Right lobe of liver (tissue), 6 donors: ENCODE measurements at places on chromosomes 7 and 10.
A peak's percentile ranks its signal among the peaks of the same experiment; 100 is the strongest.

GRCh38 chr10:59623133-59624121 is 86.2 kb downstream of the SLC16A9 start:
- no peak for DNase-seq

GRCh38 chr7:99822731-99823718 is 4.8 kb upstream of the CYP3A43 start:
- peak; percentile 73 for DNase-seq

DNA sequence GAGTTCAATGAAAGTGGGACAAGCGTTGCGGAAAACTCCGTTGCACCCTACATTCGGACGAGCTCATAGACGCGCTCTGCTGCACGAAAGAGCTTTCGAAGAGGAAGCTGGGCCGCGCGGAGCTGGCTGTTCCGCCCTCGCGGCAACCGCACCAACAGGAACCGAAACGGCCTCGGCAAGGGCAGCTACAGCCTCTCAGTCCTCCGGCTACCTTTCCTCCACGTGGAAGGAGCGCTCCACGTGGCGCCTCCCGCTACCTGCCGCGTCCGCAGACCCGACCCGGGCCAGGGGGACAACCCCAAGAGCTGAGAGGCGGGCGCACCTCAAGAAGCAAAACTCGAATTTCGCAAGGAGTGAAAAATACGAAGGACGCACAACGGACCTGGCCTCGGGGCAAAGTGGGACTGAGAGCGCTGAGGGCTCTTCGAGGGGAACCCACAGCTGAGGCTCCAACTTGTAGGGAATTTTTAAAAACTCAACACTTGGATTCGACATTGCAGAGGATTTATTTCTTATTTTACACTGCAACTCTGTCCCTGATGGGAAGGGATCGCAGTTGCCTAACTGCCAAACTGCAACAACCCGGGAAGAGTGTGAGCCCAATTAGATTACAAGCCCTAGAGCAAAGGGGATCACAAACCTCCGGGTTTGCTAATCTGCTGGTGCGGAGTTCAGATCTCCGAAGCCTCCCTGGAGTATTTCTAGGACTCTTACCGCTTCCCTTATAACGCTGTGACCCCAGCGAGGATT is 1.4 kb downstream of the HPSE2 start:
- peak; percentile 75 for DNase-seq

DNA sequence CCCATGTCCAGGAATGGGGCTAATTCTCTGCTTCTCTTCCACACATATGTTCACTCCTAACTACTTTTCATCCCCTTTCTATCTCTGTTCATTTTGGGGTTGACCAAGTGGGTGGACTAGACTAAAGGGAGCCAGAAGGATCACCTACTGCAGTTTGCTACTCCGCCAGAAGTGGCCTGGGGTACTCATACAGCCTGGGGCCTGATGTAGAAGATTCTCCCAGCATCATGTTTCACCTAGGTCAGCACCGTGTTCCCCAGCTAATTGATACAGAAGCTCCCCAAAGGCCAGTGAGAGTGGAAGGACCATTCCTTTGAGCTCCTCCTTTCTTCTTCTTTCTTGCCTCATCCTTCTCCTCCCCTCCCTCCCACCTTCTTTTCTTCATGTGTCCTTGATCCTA is 19.6 kb upstream of the IFRD1 start:
- DNase-seq, result no peak

DNA sequence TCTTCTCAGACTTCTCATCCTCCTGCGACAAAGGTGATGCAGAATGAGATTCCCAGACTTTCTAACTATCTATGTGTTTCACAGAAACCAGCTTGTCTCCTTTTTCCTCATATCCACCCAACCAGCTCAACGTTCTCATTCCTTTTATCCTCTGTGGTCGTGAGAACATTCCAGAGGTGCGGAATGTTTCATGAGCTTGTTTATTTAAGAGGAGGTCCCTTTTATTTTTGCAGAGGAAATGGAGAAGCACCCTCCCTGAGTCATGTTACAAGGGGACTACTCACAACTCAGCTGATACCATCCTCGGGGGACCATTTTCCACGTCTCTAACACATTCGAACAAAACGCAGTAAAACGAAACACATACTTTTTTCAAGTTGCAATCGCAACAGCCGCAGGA is 93.2 kb downstream of the ZRANB1 start:
- DNase-seq, result no peak

DNA sequence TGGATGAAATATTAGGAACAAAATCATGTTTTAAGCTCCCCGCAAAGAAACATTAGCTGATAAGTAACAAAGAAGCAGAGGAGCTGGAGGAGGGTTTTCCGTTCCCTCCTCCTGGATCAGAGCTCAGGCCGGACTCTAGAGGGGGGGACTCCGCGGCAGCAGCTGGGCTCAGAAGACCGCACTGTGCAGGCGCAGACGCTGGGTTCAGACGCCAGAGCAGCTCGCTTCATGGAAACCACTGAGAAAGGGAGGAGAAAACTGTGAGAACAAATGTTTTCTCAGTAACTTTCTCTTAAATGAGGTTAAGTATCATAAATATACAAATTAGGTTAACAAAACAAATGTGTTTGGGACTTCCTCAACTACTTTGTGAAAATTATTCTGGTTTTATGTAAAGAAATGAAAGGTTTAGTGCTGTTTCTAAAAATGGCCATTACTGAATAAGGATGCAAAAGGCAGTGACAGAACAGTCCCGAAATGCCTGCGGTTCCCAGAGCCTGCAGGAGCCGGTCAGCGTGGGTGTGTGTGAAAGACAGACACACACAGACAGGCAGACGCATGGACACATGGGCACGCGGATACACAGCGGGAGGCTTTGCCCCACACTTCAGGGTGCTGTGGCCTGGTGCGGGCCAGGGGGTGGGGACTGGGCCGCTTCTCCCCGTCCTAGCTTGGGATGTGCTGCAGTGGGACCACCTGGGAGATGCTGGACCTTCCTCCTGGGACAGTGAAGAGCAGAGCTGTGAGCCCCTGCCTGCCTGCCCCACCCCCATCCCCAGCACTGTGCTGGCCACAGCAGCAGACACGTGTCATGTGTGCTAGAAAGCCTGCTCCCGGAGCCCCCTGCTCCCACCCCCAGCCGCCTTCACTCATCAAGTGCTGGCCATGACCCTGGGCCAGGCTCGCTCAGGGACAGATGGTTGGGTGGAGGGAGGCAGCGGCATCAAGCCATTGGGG is 20.3 kb upstream of the ADGRA1 start:
- DNase-seq, result no peak

- DNase-seq, result no peak
Observed at GRCh38 chr7:90955641-90956207, 308.5 kb upstream of the FZD1 start.

DNA sequence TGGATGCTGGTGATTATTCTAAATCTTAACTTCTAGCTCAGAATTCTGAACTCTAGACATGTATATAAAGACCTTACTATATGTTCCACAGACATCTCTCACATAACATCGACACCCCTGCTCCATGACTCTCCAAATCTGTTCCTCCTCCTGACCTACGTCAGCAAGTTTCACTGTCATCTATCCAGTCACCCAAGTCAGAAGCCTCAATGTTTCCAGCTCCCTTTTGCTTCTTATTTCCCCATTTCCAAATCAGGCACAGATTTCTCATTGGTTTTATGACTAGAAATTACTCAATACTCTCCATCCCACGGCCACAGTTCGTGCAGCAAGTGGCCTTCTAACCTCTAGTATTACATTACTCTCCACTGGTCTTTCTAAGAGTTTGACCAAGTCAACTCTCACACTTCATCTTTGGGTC is 28.5 kb downstream of the EPC1 start:
- DNase-seq, result no peak

DNA sequence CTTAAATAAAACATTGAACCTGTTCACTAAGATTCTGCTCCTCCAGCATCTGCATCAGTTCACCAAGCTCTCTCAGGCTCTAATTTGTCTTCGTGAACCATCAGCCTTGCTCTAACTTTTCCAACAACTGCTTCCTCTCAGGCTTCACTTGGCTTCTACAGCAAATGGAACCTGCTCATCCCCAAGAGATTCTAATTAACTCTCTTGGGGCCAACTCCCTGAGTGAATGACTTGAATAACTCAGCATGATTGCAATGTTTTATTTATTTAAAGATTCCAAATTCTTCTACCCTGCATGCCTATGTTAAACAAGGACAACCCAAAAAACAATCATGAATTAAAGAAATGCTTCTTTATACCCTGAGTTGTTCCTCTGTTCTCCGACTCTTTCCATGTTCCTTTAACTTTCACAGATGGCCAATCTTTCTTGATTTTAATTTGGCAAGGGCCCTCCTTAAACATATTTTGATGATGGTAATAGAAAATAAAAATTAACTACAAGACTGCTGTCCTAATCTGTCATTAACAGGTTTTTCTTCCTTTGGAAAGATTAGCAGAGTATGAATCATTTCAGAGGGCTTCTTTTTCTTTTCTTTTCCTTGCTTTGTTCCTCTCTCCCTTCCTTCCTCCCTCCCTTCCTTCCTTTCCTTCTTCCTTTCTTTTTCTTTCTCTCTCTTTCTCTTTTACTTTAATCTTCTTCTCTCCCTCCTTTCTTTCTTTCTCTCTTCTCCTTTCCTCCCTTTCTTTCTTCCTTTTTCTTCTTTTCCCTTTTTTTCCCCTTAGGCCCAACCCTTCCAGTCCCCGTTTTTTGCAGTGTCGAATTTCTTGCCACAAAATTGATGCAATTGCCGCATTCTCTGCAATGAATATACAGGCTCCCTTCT is 195.0 kb upstream of the RHOBTB1 start:
- DNase-seq, result no peak

DNA sequence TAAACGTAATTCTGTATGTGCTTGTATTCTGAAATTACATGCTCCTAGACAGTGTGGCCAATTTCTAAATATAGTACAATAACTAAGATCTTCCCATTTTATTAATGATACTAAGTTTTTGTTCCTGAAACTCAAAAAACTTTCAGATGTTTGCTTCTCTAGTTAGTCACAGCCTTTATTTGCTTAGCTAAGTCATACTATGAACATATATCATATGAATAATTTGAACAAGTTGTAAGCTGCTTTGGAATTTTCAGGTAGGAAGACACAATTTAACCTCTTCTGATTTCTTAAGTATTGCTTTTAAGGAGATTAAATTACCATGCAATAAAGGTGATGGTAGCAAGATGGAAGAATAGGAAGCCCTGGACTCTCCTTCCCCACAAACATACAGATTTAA is 148.7 kb downstream of the AMPH start:
- no peak for DNase-seq

GRCh38 chr7:143936087-143937009 is 1.3 kb downstream of the OR2F2 start:
- DNase-seq, result no peak

- DNase-seq, result peak; percentile 42
Observed at GRCh38 chr10:97180986-97181385, 4.8 kb downstream of the SLIT1 start.

DNA sequence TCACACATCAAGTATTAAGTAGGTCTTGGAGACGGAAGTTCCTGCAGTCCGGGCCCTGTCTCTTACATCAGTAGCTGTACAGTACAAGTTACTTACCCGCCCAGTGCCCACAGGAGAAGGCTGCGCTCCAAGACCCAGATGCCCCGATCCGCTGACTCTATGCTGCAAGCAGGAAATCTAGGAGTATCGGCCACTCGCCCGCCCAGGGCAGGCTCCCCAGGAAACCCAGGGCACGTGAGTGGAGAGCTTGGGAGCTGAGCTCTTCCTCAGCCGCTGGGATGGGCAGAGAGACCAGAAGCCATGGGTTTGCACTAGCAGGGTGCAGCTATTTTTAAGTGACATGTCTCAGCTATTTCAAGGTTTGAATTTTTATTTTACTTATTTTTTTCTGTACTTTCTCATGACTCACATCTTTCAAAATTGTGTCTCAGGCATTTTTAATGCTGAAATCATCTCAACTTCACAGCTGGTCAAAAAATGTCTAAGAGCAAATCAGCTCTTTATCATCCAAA is 1.9 kb upstream of the GPER1 start:
- DNase-seq, result no peak

DNA sequence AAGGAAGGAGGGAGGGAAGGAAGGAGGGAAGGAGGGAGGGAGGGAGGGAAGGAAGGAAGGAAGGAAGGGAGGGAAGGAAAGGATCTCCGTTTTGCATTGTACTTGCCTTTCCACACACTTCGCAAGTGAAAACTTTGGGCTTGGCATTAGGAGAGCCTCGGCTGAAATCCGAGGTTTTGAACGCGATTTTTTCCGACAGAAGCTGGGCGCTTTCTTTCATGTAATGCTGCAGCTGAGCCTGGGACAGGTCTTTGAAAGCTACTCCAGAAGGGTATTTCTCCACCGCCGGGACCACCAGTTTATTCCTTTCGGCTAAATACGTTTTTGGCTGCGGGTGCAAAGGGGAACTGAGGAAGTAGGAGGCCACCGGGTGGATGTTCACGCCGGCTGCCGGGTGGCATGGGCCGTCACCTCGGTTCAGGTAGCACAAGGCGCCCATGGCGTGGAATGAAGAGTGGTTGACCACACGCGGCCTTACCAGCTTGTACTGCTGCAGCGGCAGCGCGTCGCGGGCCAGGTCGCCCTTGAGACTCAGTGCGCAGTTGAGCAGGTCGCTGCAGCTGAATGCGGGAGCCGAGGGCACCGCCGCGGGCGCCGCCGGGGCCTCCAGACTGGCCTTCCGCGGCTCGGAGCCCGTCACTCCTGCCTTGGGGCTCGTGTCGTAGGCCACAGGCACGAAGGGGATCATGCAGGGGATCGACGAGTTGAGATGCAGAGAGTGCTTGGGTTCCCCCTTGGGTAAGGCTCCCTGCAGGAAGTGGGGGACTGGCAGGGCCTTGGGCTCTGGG is 825 bp downstream of the FEZF1 start:
- DNase-seq, result no peak
